ENCODE measurements at places on chromosomes 13 and 19. TPM values are rescaled to one million over a fixed set of nuclear protein-coding genes. Genes with fewer than 3 reads are reported as not detected.

- no peak for DNase-seq
Observed at GRCh38 chr19:46944918-46945628, 74.6 kb upstream of the NPAS1 start.

DNA sequence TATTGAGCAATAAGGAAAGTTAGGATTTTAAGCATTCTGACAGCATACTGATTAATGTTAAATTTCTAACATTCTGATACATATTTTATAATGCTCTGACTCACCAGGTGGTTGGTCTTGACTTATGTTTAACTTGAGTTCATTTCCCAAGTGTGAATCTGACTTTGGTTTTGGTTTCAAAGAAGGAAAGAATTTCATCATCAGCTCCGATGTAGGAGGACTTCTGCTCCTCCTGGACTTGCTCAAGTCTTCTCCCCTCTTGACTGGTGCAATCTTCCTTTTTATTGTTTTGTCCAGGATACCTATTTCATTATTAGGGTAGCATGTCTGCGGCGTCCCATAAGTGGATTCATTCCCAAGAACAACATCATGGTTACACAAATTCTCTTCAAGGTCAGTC lies 141.3 kb downstream of the RNF17 start:
- no peak for DNase-seq

- no peak for DNase-seq
Observed at GRCh38 chr13:76968041-76968440, 19.7 kb downstream of the ACOD1 start.

GRCh38 chr13:79519255-79519654 lies 38.3 kb downstream of the NDFIP2 start:
- no peak for DNase-seq

GRCh38 chr13:65339241-65339640 lies 1890.9 kb downstream of the PCDH9 start:
- no peak for DNase-seq

DNA sequence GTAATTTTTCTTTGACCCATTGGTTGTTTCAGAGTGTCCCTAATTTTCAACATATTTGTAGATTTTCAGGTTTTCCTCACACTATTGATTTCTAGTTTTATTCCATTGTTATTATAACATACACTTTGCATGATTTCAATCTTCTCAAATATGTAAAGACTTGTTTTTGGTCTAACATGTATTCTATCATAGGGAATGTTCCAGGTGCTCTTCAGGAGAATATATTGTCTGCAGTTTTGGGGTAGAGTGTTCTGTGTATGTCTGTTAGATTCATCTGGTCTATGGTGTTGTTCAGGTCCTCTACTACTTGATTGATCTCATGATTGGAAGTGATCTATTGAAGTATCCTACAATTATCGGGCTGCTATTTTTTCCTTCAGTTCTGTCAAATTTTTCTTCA lies 440.9 kb upstream of the MIR17HG start:
- DNase-seq = no peak

DNA sequence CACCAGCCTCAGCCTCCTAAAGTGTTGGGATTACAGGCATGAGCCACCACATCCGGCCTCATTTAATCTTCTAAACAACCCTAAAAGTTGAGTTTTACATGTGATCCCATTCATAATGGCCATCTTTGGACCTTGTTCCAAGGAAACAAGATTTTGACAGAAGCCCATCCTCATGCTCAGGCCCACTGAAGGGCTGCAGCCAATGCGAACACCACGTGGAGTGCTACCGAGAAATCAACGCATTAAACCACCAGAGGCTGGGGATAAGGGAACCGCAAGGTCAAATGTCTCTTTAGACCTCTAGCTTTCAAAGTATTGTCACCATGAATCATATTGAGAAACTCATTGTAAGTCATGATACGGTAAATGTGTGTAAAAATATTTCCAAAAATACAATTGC lies 49.4 kb upstream of the DOCK9 start:
- no peak for DNase-seq

DNA sequence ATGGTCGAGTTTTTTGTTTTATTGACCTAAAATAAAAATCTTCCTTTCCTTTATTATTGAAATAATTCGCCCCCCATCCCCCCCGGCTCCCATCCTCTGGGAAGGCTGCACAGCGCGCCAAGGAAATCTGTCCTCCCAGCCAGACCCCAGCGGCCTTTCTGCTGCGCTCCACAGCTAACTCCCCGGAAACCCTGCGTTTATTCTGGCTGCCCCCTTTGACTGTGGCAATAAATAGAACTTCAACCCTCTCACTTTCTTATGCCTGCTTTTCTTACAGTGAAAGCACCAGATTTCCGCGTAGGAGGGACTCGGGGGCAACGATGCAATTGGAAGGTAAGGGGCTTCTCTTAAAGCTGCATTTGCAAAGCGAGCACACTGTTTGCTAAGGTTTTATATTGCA lies 9.7 kb upstream of the C19orf12 start:
- DNase-seq = no peak

GRCh38 chr13:49428041-49428763 lies 15.7 kb downstream of the CAB39L start:
- DNase-seq = no peak

DNA sequence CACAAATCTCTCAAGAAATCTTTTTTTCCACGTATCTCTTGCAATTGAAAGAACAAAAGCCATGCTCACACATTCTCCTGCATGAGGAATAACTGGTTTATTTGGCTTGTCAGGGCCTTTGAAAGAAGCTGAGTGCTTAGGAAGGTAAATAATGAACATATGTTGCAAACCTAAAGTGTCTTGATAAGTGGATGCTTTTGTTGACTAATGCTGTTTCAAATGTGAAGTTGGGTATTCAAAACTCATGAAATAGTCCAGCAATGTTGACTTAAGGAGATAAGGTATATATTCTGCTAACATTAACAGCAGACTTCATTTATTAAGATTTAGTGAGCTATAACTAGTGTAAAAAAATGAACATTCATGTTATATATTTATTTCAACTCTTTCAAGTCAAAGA lies 1792.7 kb upstream of the MIR17HG start:
- DNase-seq = no peak

DNA sequence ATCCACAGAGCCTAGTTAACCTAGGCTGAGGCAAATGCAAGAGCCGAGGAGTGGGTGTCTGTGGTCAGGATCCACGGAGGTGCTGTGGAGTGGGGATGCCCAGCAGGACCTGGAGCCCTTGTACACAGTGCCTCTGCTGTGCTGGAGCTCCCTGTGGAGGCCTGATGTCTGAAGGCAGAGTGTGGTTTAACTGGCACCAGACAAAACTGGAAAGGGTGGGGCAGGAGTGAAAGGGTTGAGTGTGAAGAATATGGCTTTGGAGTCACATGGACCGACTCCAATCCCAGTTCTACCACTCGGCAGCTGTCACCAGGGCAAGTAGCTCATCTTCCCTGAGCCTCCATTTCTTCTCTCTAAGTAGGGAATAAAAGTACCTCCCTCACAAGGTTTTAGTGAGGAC lies 60.3 kb upstream of the GPR12 start:
- no peak for DNase-seq

GRCh38 chr13:77584106-77584505 lies 48.6 kb downstream of the SCEL start:
- no peak for DNase-seq

DNA sequence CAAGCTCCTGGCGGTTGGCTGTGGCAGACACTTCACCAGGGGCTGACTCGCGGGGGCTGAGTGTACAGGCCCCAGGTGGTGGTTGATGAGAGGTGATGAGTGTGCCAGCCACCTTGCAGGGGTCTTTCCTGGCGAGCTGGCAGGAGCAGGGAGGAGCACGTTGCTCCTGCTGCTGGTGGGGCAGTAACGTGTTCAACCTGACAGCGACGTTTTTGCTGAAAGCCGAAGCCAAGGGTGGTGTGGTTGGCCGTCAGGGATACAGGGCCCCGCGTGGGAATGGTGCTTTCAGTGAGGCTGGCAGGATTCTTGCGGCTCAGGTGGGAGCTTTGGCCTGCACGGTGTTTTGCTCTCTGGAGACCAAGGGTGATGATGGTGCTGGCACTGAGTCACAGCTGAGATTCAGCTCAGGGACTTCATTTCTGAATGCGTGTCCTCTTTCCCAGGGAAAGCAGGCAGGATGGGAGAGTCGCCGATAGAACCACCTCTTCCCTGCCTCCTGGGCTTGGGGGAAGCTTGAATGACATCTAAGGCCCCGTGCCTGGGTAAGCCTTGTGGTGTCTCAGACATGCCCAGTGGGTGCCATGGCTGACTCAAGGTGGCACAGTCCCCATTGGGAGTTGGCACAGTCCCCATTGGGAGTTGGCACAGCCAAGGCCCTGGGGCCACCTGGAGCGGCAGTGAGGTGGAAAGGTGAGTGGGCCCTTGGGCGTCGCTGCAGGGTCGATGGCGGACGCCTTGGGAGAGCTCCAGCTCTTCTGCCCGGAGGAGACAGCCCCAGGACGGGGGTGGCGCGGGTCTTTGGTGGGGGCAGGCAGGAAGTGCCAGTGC lies 8.8 kb downstream of the DAZAP1 start:
- no peak for DNase-seq

DNA sequence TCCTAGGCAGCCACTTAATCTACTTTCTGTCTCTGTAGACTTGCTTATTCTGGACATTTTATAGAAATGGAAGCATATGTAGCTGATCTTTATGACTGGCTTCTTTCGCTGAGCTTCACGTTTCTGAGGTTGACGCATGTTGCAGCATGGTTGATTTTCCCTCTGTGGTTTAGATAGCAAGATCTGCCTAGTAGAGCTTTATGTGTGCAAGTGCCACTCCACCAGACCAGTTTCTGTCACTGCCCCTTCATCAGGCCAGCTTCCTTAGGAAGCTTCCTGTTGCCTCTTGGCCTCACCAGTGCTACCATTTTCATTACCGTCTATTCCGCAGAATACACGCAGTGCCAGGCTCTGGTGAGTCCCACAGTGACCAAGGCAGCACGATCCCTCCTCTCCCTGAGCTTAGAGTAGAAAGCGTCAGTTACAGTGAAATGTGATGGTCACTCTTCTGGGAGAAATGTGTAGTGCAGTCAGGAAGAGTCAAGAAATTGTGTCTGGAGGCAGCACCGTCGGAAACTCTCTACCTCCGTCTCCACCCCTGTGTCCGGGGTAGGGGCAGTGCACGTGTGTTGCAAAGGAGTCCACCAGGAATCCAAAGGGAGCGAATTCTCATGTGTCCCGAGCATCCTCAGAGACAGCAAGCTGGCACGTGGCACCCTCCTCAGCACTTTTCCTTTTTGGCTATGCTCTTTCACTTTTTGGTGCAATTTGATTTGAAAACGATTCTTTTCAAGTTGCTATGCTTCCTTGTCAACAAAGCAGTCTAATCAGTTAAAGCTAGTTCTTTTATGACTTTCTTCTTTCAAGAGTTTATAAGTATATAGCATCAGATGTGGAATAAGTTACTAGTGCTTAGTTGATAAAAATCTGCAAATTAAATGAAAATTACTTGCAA lies 45.4 kb upstream of the GPR183 start:
- no peak for DNase-seq

GRCh38 chr19:39174142-39174541 lies 22.6 kb upstream of the NCCRP1 start:
- no peak for DNase-seq

DNA sequence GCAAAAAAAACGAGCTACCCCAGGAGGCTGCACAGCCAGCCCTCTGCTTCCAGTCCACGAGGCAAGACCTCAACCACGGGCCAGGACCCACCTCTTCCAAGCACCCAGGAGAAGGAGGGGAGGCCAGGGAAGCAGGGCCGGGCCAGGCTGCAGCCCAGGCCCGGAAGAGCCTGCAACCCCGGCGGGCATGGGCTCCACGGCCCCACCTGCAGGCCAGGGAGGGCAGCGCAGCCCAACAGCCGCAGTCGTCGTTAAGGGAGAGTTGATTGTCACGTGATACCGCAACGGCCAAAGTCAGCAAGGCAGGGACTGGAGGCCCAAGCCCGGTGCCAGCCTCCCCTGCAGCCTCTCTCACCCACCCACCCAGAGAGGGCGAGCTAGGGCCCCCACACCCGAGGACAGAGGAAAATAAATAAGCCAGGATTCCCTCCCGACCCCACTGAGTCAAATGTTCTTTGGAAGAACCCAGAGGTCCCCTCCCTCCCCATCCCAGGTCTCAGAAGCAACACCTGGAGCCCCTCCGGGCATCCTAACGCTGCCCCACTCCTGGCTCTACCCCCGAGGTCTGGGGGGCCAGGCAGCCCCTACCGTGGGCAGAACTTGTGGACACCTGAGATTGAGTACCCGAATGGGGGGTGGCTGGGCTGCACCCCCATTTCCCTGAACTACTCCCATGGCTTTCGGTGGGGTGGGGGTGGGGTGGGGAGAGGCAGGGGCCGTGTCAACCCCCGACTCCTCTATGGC lies 5.2 kb upstream of the REXO1 start:
- DNase-seq = no peak

GRCh38 chr13:75764251-75764925 lies 128.3 kb downstream of the LMO7 start:
- no peak for DNase-seq

- DNase-seq = no peak
Observed at GRCh38 chr19:40575326-40575725, 1.3 kb upstream of the SHKBP1 start.

GRCh38 chr19:412356-413355 lies 3.7 kb upstream of the C2CD4C start:
- DNase-seq = no peak

GRCh38 chr13:37481011-37481884 lies 117.3 kb downstream of the POSTN start:
- DNase-seq = no peak

- DNase-seq = no peak
Observed at GRCh38 chr13:34241332-34241731, 423.4 kb downstream of the RFC3 start.

GRCh38 chr13:110306960-110307766 lies at the start of the genes COL4A1 and COL4A2:
Gene COL4A1, minus strand, starts transcription at chr13:110307157. Its CDS starts 130 bp downstream, at chr13:110307027.
Gene COL4A2, plus strand, starts transcription at chr13:110307284. Its CDS starts 620 bp downstream, at chr13:110307904.
- DNase-seq = no peak

- no peak for DNase-seq
Observed at GRCh38 chr13:73274147-73274546, 215.3 kb downstream of the KLF5 start.

DNA sequence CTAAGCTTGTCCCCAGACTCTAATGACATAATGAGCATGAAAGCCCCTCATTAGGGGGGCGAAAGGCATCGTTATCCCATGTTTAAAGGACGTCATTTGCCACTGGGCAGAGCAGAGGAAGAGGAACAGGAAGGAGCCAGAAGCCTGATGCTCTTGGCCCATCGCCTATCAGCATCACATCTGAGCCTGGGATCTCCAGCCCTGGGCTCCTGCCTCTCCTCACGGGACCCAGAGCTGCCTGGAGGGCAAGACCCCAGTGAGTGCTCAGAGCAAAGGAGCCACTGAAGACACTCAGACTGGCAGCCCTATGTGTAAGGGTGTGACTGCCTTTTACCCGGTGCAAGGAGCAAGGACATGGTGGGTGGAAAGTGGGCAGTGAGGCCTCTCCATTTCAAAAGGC lies 115.0 kb upstream of the ZNF507 start:
- no peak for DNase-seq

GRCh38 chr13:84500016-84500415 lies 617.7 kb upstream of the SLITRK1 start:
- no peak for DNase-seq

Gene LILRA2
- not detected for total RNA-seq

Gene GJA3
- total RNA-seq = 0.39 TPM

Gene C1QTNF9
- total RNA-seq = not detected

Gene ZIC2
- total RNA-seq = not detected

Gene PRX
- total RNA-seq = 2.4 TPM

Gene PROZ
- not detected for total RNA-seq

Gene NRTN
- not detected for total RNA-seq

Gene CCDC169
- 1.6 TPM for total RNA-seq

All from glomerular endothelial cell (primary cell).